LHCN-M2 (cell line): ENCODE measurements at places on chromosomes 5 and 9. TPM values are rescaled to one million over a fixed set of nuclear protein-coding genes. Genes with fewer than 3 reads are reported as not detected.

- DNase-seq, result peak; percentile 52
Measured at GRCh38 chr9:3138231-3139229, 294.6 kb upstream of the PUM3 start.

DNA sequence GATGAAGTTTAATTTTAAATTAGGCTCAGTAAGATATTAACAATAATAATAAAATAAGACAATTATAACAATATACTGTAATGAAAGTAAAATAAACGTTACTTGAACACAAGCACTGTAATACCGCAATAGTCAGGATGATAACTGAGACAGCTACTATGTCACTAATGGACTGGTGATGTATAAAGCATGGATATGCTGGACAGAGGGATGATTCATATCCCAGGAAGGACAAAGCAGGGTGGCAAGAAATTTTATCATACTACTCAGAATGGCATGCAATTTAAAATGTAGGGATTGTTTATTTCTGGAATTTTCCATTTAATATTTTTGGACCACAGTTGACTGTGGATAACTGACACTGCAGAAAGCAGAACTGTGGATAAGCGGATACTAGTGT, 196.9 kb downstream of the VPS13A start:
- DNase-seq, result peak; percentile 34

DNA sequence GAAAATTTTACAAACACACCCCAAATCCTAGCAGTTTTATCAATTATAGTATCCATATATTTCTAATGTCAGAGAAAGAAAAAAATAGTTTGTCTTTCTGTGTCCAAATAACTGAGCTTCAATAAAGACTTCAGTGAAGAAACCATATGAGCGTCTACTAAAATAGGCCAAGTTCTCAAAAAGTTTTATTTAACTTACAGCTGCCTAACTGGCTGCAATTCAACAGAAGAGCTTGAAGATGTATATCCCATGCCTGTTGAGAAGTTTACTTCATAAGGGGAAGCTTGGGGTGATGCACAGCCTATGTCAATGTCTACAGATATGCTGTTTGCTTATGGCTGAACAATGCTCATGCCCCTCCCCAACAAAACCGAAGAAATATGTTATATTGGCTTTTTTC, 43.7 kb upstream of the ELOVL7 start:
- DNase-seq, result no peak

- DNase-seq, result no peak
Measured at GRCh38 chr9:95316274-95316673, 1.2 kb downstream of the FANCC start.

- DNase-seq, result peak; percentile 81
Measured at GRCh38 chr9:27198190-27198589, 89.2 kb downstream of the TEK start.

Gene IL3
- total RNA-seq, result not detected in 2 replicates

Gene COL15A1
- 3.4 and 5.3 TPM in 2 replicates for total RNA-seq

Gene TBC1D9B
- total RNA-seq, result 75.3 and 77.7 TPM in 2 replicates

Gene SLC36A3
- not detected in 2 replicates for total RNA-seq

Gene PCDHGB3
- total RNA-seq, result 1.4 and 1.6 TPM in 2 replicates

Gene DAB2
- 25.0 and 39.7 TPM in 2 replicates for total RNA-seq
